ENCODE measurements at places on chromosomes 1 and 21.

- DNase-seq = no peak
Measured at GRCh38 chr1:167440776-167441175, 77.6 kb downstream of the CD247 start.

DNA sequence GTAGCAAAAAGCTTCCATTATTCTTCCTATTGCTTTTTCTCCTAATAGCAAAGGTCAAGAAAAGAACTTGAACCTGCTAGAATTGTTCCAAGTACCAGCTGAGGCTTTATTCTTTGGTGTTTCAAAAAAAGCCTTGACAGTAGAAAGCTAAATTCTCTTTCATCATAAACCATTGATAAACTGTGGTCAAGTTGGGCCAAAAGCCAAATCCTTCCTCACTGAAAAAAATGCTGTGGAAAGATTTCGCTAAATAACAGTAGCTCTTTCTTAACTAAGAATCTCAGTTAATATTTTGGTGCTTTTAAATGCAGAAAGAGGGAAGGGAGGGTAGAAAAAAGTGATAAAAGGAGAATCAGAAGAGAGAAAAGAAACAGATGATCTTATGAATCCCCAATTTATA is 14.0 kb upstream of the JAM2 start:
- no peak for DNase-seq

DNA sequence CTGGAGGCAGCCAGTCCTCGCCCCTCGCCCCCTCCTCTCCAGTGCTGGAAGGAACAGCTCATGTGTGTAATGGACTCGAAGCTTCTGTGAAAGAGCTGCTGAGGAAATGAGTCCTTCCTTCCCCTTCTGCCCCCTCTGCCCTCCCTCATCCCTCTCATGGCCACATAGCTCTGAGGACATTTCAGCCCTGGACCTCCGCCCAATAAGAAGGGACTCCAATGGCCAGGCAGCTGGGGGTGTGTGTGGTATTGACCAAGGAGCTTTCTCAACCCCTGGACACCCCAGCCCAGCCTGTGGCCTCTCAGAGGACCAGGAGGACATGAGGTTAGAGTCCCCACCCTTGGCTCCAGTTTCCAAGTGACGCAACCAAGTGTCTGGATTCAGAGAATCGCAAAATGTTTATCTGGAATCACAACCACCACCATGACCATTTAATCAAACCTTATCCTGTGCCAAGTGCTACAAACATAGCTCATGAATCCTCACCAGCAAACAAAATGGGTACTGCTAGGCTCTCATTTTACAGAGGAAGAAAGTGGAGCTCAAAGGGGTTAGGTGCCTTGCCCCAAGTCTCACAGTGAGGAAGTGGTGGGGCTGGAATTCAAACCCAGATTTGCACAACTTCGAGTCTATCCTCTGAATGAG is 47.8 kb upstream of the ECE1 start:
- no peak for DNase-seq

DNA sequence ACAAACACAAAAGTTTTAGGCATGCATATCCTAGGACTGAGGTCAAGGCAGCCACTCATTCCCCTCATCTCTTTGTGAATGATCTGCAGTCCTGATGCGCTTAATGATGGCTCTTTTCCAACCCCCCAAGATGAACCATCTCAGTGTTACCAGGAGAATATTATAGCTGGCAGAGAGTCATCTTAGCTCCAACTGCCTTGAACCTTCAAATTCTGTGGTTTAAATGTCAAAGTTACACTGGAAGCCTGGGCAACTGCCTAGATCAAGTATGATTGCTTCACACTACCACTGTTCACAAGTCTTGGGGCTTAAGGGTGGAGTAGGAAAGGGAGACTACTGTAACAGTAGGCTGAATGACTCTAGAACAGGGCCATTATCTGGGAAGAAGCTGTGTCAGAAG is 8.0 kb upstream of the MYBPHL start:
- no peak for DNase-seq

GRCh38 chr1:56196839-56197238 is 382.5 kb downstream of the PLPP3 start:
- no peak for DNase-seq
